ENCODE measurements at places on chromosomes 1 and 21.
A peak's percentile ranks its signal among the peaks of the same experiment; 100 is the strongest.

DNA sequence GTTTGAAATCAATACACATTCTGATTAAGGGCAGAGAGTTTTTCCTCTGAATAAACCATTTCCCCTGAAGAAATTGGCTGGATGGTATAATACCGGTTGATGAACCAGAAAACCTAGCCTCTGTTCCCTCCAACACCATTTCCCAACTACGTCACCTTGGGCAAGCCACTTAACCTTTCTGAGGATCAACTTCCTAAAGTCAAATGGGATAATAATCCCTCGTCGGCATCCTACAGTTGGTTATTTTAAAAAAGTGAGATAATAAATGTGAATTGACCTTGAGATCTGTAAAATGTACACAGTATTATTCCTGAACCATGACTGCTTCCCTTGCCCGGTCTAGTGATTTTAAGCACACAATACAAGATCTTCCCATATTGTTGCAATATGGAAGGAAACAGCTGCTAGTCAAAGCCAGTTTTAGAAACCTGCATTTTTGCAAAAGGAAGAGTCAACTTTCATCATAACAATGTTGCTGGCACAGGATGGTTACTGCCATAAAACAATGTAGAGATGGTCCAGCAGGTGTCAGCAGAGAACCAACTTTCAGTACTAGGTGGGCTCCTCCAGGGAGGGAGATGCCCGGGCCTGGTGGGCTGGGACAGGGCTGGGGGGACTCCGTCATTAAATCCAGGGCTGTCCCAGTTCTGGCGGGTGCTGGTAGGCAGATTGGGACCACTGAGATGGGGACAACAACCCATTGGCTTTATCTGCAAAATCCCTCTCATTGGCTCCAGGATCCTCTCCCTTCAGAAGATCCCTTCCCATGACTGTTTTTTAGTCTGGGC lies 5.2 kb upstream of the HLX start:
- peak; percentile 53 for DNase-seq

GRCh38 chr1:184112176-184112948 lies 60.8 kb downstream of the TSEN15 start:
- no peak for DNase-seq

DNA sequence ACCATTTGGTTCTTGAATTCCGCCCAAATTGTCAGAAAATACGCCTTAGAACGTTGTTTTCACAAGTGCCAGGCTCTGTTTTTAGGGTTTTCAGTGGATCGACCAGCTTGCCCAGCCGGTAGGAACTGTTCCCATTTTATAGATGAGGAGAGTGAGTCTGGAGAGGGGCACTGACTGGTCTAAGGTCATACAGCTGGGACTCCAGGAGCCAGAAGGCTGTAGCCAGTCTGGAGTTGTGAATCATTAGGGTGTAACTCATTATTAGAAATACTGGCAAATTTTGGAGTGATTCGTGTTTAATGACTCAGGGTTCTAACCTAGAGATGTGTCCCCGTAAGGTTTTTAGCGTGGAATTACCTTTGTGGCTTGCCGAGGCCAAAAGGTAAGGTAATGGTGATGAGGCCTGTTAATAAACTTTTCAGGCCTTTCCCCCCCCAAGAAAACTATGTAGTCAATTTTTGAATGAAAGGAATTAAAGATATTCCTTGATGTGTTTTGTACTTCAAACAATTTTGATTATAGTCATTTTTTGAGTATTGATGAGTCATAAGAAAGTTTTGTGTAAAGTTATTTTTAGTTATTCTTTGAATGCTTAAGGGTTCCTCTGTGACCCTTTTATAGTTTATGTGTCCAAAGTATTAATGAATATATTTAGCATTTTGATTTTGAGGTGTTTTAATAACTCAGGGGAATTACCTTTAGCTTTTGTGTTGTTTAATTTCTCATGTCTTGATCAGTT lies 2.1 kb downstream of the DYRK1A start:
- no peak for DNase-seq

DNA sequence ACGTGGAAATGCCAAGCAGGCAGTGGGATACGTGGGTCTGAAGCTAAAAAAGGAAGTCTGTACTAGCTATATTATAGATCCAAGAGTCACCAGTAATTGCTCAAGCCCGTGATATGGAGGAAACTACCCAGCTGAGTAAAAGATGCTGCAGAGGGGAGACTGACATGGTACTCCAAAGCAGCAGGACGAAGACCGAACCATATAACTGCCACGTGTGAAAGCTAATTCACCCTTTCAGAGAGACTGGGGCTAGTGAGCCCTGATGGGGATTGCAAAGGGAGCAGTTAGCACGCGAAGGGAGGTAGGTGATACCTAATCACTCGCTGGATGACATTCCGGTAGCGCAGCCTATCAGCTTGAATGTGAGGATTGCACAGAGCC lies 316 bp downstream of the AP4B1 start:
- DNase-seq: no peak

DNA sequence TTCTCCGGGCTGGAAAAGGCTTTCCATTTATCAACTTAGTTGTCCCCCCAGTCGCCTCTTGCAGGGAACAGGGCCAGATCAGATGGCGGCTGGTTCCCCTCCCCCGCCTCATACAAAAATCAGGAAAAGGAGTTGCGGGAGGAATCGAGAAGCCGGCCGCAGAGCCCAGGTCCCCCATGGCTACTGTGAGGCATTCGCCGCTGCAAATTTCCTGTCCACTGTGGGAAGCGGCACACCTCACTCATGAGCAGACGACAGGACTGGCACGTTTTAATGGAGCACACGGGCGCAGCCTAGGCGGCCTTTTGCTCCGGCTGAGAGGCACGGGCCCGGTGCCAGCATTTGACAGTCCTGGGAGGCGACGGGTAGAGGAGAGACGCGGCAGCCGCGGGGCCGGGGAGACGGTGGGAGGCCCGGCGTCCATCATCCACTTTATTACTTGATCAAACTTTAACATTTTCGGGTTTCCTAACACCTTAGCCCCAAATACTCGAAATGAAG lies 1.1 kb downstream of the GNG4 start:
- DNase-seq: no peak

- no peak for DNase-seq
These were observed 31.6 kb upstream of the NFIA start for GRCh38 chr1:61050541-61051442.

DNA sequence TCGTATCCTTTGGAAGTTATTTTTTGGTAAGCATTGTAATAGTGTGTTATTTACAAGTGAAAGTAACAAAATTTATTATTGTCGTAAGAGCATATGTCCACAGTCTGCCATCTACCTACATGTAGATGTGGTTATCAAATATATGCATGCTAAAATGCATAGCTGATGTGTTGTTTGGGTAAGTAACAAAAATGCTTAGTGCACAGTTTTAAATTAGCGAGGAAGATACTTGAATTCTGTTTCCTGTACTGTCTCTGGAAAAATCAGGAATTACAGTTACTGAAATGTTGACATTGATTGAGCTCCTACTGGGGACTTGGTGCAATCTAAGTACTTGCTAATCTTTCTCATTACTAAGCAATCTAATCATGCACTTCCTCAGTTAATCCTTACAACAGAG lies 14.3 kb downstream of the WDR64 start:
- no peak for DNase-seq

DNA sequence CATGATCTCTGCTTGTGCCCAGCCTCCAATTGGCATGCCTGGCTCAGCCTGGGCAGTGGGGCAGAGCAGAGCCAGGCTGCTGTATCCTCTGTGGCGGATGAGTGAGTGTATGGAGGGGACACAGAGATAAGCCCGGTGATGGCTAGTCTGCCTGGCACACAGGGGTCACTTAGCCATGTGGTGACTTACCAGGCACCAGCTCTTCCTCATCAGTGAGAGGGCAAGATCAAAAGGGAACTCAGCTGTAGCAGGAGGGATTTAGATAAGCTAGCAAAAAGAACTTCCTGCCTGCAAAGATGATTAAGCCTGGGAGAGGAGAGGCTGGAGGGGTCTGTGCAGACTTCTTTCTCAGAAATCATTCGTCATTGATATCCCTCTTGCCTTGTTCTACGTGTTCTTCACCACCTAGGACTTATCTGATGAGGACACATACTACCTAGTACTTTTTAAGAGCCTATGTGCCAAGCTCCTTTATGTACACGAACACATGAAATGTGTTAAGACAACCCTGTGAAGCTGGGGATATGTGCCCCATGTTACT lies 7.9 kb downstream of the KIF21B start:
- DNase-seq: no peak

GRCh38 chr1:64758233-64758632 lies 13.4 kb downstream of the RAVER2 start:
- DNase-seq: no peak

DNA sequence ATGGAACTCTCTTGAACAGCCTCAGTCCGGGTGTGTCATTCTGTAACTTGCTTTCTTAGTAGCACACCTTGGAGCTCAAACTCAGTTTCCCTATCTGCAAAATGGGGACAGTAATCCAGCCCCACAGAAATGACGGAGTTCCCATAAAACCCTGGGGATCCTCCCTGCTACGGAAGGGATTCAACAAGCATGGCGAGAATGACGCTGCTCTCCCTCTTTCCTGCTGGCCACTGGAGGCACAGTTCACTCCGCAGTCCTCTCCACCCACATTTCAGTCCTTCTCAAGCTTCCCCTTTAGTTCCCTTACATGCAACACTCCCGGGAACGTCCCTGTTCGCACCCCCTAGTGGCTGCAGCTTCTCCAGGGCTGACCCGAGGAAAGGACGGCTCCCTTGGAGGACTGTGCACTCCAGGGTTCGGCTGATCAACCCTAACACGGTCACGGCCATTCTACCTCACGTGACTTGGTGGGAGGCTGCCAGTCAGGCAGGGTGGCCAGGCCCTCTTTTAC lies 20.6 kb downstream of the RUNX3 start:
- no peak for DNase-seq

DNA sequence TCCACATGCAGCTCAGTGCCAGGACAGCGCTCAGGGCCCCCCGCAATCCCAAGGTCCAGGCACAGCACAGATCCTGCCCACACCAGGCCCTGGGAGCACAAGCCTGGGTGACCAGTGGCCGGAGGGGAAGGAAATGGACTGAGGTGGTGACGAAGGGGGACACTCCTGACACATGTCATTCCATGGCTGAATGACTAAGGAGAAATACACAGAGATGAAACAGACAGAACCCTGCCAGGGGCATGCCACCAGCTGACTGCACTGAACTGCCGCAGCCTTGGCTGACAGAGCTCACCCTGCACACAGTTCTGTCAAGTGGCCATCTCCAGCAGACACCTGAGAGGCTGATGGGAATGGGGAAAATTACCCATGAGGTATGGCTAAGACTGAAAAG lies 56.1 kb downstream of the HSF2BP start:
- no peak for DNase-seq

DNA sequence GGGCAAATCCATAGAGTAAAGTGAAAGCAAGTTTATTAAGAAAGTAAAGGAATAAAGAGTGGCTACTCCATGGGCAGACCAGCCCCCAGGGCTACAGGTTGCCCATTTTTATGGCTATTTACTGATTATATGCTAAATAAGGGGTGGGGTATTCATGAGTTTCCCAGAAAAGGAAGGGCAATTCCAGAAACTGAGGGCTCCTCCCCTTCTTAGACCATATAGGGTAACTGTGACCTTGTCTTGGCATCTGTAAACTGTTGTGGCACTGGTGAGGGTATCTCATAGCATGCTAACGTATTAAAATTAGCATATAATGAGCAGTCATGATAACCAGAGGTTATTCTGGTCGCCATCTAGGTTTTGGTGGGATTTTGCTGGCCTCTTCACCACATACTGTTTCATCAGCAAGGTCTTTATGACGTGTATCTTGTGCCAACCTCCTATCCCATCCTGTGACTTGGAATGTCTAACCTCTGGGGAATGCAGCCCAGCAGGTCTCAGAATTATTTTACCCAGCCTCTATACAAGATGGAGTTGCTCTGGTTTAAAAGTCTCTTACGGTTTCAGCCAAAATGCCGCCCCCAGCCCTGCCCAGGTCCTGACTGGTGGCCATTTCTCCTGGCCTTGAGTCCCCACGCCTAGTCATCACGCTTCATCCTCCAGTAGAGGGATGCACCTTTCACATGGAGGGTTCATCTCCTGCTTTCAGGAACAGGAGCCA lies 982 bp upstream of the TRIM17 start:
- no peak for DNase-seq

- DNase-seq: no peak
These were observed 3.1 kb downstream of the CLIC6 start for GRCh38 chr21:34671891-34672290.

DNA sequence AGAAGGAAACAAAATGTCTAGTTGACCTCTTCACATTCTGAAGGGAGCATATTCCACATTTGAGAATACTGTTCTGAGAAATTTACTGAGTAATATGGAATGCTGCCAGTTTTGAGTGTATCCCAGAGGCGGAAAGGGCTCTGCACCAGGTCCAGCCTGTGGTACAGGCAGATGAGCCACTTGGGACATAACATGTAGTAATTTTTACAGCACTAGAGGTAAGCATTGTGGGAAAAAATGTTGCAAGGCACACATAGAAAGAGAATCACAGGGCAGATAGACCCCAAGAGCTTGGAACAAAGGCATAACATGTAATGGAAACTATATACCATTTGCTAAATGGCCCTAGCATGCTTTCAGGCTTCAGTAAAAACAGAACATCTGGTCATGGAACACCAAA lies 228.5 kb downstream of the USH2A start:
- no peak for DNase-seq

- DNase-seq: peak; percentile 35
These were observed 1.2 kb upstream of the VWA1 start for GRCh38 chr1:1434131-1434823.

DNA sequence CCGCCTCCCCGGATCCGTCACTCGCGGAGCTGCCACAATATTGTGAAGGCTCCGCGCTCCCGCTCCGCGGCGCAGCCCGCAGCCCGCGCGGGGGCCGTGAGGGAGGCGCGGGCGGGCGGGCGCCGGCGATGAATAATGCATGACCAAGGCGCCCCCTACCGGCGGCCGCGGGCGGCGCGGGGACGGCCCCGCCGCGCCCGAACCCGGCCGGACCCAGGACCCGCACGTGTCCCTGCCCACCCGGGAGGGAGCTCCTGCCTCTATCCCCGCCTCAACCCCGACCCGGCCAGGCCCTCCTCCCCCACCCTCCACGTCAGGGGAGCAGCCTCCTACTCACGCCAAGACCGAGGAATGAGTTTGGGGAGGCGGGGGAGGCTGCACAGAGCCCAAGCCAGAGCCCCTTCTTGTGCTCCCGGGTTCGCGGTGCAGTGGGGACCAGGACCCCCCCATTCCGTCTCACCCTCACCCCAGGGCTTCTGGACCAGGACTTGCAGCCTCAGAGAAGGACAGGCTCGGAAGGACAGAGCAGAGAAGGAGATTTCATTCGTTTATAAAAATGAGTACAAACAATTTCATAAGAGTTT lies 70.8 kb upstream of the CASZ1 start:
- peak; percentile 42 for DNase-seq

- DNase-seq: no peak
These were observed 7.2 kb upstream of the ADAMTS1 start for GRCh38 chr21:26852423-26852822.

- no peak for DNase-seq
These were observed 8.3 kb downstream of the NHLH2 start for GRCh38 chr1:115832651-115833050.

Data from naive B cell (primary cell).